ENCODE measurements at places on chromosomes 2 and 18. TPM values are rescaled to one million over a fixed set of nuclear protein-coding genes. Genes with fewer than 3 reads are reported as not detected.

Gene FSHR
- 0.81 TPM for polyA plus RNA-seq

Gene KANSL3
- polyA plus RNA-seq = 36.3 TPM

Gene IGFBP2
- polyA plus RNA-seq = 146 TPM

Gene FKBP1B
- 2.5 TPM for polyA plus RNA-seq

Gene SCN1A
- 0.25 TPM for polyA plus RNA-seq

Gene CAPN13
- polyA plus RNA-seq = 0.31 TPM

Gene CCDC141
- polyA plus RNA-seq = 81.5 TPM

Gene NT5C1B
- polyA plus RNA-seq = not detected

Gene PIEZO2
- 19.0 TPM for polyA plus RNA-seq

Gene ATOH8
- polyA plus RNA-seq = 25.6 TPM

Gene SPP2
- polyA plus RNA-seq = not detected

Gene INHA
- polyA plus RNA-seq = 0.97 TPM

Gene C2orf80
- not detected for polyA plus RNA-seq

Gene PARD6G
- 7.1 TPM for polyA plus RNA-seq

Gene RMDN2
- polyA plus RNA-seq = 4.1 TPM

Gene ELOA2
- not detected for polyA plus RNA-seq

Gene CXCR1
- polyA plus RNA-seq = not detected

Gene PLA2R1
- polyA plus RNA-seq = 1.4 TPM

Gene MPP4
- polyA plus RNA-seq = 0.09 TPM

Gene IL37
- not detected for polyA plus RNA-seq

Gene BAZ2B
- 37.2 TPM for polyA plus RNA-seq

All from hindlimb muscle (tissue), 1 donor.